H1 (cell line): ENCODE measurements at places on chromosomes 5 and 9. TPM values are rescaled to one million over a fixed set of nuclear protein-coding genes. Genes with fewer than 3 reads are reported as not detected.

- no peak for DNase-seq
These were observed 30.3 kb upstream of the STX17 start for GRCh38 chr9:99876190-99876589.

DNA sequence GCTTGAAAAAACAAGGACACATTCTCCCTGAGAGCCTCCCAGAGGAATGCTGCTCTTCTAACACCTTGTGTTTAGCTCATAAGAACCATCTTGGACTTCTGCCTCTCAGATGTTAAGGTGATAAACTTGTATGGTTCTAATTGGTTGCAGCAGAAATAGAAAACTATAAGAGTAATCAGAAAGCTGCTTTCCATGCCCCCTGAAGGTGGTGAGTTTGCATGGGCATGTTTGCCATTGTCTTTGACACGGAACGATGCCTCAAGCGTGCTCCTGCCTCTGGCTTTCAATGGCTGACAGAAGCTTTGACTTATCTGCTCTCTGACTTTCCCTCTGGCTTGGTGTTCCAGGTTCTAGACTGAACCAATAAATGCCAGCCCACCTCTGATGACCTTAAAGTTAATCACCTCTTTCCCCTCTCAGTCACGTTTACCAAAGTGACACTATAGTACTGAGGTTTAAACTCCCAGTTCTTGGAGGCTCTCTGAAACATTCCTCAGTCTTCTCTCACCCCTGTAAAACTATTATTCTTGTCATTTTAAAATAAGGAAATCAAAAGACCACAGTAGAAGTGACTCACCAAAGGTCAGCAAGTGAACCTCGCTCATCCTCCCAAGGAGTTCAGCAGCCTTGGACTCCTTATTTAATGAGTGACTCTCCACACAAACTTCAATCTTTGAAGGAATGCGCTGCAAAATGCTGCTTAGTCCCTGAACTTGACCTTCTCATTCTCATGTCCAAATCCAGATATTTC lies 103.6 kb downstream of the PIK3R1 start:
- DNase-seq: no peak

- DNase-seq: no peak
These were observed 295.0 kb downstream of the PDE4D start for GRCh38 chr5:59598547-59598874.

DNA sequence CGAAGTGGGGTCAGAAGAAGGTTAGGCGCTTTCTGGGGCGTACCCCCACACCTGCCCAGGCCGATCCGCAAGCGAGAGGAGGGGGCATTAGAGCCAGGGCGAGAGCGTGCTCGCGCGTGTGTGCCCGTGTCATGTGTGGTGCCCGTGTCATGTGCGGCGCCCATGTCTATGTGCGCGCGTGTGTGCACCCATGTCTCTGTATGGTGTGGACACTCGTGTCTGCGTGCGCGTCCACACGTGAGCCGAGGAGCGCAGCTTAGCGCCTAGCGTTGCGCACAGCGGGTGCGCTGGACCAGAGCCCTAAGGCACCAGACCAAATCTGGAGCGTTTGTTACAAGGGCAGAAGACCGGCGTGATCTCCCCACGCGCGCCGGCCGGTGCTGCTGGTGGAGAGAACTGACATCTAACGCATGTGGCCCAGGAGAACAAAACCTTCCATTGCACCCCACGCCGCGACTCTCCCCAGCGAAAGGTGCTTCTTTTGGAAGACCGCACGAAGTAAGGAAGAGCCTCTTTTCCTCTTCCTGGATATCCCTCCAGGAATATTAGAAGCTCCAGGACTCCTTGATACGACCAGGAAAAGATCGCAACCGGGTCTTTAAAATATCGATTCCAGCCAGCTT lies 644 bp downstream of the NIM1K start:
- no peak for DNase-seq

GRCh38 chr5:105680858-105681475 lies 1989.8 kb downstream of the EFNA5 start:
- no peak for DNase-seq

DNA sequence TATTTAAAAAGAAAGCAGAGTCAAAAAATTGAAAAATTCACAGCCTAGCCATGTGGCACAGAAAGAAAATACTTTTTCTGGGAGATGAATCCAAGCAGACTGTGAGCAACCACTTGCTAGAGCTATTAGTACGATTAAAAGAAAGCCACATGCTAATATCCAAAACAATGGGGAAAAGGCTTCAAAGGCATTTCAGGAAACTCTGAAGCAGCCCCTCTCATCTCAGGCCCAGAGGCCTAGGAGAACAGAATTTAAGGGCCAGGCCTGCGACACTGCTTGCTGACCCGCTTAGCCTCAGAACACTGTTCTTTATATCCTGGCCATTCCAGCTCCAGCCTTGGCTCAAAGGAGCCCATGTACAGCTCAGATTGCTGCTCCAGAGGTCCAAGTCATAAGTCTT lies 1257.0 kb upstream of the CDH18 start:
- no peak for DNase-seq

DNA sequence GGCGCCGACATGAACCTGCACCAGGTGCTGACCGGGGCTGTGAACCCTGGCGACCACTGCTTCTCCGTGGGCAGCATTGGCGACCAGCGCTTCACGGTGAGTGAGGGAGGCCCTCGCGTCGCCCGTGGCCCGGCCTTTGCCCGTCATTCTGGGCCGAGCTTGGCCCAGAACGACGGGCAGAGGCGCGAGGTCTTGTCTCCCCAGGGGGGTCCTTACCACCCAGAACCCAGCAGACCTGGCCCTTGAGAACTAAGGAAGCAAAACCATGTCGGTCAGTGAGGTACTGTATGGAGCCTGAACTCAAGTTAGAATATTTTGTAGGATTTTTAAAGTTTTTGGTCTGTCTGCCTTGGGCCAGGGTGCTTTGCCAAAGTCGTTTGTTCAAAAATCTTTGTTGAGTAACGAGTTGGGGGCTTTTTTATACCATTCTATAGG lies 691 bp downstream of the DMXL1 start:
- DNase-seq: no peak

Gene IQGAP2
- total RNA-seq: 57.7 and 66.0 TPM in 2 replicates

Gene NR3C1
- total RNA-seq: 5.4 and 7.7 TPM in 2 replicates

Gene IFNA2
- not detected in 2 replicates for total RNA-seq

Gene SLC4A9
- 0.15 and 0.28 TPM in 2 replicates for total RNA-seq
